ENCODE measurements at places on chromosomes 13 and 19.

DNA sequence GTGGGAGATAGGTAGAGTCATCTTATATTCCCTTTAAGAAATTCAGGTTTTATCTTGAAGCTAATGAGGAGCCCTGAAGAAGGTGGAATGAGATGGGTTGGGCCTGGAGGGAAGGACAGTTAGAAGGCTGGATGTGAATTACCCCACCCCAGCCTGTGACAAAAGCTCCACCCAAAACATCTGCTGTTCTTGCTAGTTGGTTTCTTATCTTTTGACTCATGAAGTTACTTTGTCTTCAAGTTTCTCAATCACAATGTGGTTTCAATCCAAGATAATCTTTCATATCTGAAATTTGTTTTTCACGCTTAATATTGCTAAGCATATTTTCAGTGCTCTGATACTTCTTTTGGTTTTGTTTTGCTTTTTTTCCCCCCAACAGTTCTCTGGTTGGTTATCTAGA is 38.3 kb upstream of the HMGB1 start:
- DNase-seq, result peak; percentile 47

GRCh38 chr13:39879286-39880035 is 224.0 kb downstream of the COG6 start:
- no peak for DNase-seq

DNA sequence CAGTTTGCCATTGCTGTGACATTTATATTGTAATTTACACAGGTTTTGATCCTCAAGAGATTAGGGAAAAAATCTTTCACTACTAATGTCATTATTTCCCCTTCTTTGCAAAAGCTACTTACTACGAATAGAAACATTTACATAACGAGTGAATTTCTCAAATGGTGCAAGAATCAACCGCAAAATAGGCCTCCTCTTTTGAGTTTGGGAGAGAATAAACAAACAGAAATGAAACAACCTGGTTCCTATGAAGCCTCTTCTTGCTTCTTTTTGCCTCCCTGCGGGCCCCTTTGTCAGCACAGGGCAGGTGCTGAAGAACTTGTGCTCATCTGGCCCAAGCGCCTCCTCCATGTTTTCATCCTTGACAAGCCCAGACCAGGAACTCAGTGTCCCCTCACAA is 10.1 kb upstream of the GJA3 start:
- DNase-seq, result no peak

GRCh38 chr13:113309473-113309872 is 12.4 kb downstream of the LAMP1 start:
- DNase-seq, result no peak

GRCh38 chr13:51771418-51772104 is 32.4 kb downstream of the DHRS12 start:
- DNase-seq, result no peak

GRCh38 chr13:32381539-32381938 is 46.4 kb downstream of the N4BP2L1 start:
- DNase-seq, result no peak

DNA sequence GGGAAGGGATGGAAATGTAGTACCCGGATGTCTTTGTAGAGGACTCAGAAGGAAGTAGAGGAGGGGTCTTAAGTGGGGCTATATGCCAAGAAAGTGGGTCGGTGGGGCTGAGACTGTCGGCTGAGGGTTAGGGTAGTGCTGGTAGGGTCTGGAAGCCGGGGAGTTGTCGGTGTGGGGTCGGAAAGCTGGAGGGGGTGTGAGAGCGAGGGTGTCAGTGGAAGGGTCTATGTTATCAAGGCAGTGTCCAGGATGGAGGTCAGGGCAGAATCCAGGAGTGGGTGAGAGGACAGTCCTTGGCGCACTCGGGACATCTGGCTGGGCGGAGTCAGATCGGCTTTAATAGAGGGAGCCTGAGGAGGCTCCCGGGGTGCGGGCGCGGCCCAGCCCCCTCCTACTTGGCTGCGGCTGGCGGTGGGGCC is 1.7 kb downstream of the HSPB6 start:
- DNase-seq, result no peak

DNA sequence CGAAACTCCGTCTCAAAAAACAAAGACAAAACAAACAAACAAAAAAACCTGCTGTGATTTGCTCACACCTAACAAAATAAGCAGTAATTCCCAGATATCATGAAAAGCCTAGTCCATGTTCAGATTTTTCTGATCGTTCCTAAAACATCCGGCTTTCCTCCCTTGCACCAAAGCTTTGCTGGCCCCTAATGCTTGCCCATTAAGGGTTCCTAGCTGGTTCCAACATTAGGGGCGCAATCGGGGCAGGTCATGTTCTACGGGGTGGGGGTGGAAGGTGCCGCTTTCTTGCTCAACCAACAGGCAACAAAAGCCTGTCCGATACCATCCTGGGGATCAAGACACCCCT is 25.5 kb upstream of the FXYD3 start:
- DNase-seq, result no peak

GRCh38 chr13:110398564-110399507 is 91.8 kb downstream of the COL4A2 start:
- no peak for DNase-seq

DNA sequence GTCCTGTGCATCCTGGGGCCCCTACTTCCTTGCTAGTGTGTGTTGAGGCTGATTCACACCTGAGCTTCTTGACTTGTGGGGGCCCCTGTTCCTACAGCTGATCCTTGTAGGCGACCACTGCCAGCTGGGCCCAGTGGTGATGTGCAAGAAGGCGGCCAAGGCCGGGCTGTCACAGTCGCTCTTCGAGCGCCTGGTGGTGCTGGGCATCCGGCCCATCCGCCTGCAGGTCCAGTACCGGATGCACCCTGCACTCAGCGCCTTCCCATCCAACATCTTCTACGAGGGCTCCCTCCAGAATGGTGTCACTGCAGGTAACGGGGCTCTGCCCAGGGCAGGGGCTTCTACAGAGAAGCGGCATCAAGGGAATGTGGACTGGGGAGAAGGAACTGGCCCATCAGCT is 25.5 kb downstream of the UPF1 start:
- DNase-seq, result no peak

GRCh38 chr19:47765523-47766358 is 12.8 kb upstream of the SELENOW start:
- DNase-seq, result no peak

- DNase-seq, result no peak
Measured at GRCh38 chr19:30552593-30552992, 180.4 kb downstream of the ZNF536 start.

- no peak for DNase-seq
Measured at GRCh38 chr19:46993622-46994021, 26.0 kb upstream of the NPAS1 start.

DNA sequence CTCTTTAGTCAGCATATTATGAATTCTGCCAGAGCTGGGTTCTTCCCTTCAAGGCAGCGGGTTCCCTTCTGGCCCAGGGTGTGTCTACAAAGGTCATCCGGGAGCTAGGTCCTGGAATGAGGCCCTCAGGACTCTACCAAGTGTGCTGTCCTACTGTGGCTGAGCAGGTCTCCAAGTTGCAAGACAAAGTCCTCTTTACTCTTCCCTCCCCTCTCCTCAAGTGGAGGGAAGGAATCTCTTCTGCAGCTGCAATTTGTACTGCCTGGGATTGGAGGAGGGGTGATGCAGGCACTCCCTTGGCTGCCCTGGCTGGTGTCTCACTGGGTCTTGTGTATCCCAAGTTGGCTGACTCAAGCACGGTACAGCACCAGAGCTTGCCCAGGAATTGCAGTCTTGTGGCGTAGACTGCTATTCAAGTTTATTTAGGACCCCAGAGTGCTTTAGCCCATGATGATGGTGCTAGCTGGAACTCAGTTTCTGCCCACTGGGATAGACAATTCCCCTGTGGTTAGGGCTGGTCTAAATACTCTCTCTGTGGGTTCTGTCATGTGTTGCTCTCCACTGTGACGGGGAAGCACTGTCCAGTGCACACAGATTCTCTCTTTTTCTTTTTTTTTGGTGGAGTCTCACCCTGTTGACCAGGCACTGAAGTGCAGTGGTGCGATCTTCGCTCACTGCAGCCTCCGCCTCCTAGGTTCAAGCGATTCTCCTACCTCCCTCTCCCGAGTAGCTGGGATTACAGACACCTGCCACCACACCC is 28.5 kb downstream of the RFC3 start:
- no peak for DNase-seq

DNA sequence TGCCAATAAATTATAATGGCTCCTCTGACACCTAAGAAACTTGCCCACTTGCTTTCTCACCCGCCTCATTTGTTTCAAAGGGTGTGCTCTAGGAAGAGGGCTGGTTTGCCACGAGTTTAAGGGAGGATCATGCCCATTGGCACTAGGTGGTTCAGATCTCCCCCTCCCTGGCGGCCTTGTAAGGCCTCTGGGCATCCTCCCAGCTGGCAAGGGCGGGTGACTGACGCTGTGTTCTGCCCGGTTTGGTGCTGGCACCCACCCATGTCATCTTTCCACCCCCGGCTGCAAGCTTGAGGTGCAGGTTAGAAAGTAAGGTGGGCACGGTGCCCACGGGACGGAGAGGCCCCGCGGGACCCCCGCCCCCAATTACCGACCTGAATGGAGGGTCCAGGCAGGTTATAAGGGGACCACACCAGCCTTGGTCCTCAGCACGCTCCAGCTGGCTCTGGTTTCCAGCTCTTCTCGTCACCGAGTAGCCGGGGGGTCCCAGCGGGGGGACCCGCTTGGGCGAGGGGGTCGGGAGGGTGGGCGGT is 90.4 kb downstream of the PTPRS start:
- DNase-seq, result no peak

- no peak for DNase-seq
Measured at GRCh38 chr13:80469853-80470381, 129.0 kb upstream of the SPRY2 start.

- no peak for DNase-seq
Measured at GRCh38 chr19:18802354-18802753, 11.2 kb upstream of the COMP start.

GRCh38 chr19:32342695-32343094 is 2.7 kb upstream of the ZNF507 start:
- DNase-seq, result no peak

DNA sequence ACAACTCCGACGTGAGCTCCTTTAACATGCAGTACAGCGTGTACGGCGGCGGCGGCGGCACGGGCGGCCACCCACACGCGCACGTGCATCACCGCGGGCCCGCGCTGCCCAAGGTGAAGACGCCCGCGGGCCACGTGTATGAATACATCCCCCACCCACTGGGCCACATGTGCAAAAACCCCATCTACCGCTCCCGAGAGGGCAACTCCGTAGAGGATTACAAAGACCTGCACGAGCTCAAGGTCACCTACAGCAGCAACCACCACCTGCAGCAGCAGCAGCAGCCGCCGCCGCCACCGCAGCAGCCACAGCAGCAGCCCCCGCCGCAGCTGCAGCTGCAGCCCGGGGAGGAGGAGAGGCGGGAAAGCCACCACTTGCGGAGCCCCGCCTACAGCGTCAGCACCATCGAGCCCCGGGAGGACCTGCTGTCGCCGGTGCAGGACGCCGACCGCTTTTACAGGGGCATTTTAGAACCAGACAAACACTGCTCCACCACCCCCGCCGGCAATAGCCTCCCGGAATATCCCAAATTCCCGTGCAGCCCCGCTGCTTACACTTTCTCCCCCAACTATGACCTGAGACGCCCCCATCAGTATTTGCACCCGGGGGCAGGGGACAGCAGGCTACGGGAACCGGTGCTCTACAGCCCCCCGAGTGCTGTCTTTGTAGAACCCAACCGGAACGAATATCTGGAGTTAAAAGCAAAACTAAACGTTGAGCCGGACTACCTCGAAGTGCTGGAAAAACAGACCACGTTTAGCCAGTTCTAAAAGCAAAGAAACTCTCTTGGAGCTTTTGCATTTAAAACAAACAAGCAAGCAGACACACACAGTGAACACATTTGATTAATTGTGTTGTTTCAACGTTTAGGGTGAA is 6.6 kb downstream of the SLITRK5 start:
- DNase-seq, result no peak

GRCh38 chr19:954272-954671 is 28.4 kb downstream of the ARID3A start:
- no peak for DNase-seq

DNA sequence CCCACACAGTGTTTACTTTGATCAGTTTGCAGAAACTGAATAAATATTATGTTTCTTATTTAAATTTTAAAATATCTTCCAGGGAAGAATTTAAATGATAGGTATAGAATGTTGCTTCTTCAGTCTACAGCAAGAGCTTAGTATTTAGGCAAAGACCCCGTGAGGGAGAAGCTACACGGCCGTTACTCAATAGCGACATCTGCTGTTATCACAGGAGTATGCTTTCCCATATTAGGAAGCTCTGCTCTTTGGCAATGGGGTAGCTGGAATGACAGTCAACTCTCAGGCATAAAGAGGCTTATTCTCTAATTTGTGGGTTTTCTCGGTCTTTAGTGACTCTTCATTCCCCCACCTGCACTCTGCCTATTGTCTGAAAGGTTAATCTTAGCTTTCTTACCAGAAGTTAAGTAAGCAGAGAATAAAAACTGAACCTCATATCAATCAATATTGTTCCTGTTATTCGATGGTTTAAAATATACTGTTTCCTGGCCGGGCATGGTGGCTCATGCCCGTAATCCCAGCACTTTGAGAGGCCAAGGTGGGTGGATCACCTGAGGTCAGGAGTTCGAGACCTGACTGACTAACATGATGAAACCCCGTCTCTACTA is 13.2 kb upstream of the LHFPL6 start:
- DNase-seq, result peak; percentile 27

- DNase-seq, result no peak
Measured at GRCh38 chr13:80131204-80131603, 209.7 kb downstream of the SPRY2 start.

- no peak for DNase-seq
Measured at GRCh38 chr13:88472316-88472715, 801.1 kb downstream of the SLITRK5 start.

- DNase-seq, result no peak
Measured at GRCh38 chr19:57719901-57720519, 7.4 kb downstream of the ZNF671 start.

DNA sequence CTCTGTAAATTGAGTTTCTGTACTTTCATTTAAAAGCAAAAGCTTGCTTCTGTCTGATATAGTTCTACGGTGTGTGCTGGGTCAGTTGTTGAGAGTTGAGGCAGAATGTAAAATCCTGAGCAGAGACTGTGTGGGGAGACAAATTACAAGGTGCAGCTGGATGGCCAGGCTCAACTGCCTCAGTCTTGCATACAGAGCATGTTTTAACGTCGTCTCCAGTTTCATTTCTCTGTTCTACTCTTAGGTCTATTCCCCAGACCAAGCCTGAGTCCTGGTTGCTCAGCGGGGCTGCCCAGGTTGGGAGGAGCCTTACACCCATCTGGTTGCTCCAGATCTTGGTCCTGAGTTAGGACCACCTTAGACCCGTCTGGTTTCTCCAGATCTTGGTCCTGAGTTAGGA is 54.4 kb upstream of the MEDAG start:
- peak; percentile 59 for DNase-seq

GRCh38 chr19:14370169-14370939 is 10.9 kb upstream of the ADGRE5 start:
- no peak for DNase-seq

- DNase-seq, result no peak
Measured at GRCh38 chr19:45569619-45570421, 14.8 kb downstream of the OPA3 start.

DNA sequence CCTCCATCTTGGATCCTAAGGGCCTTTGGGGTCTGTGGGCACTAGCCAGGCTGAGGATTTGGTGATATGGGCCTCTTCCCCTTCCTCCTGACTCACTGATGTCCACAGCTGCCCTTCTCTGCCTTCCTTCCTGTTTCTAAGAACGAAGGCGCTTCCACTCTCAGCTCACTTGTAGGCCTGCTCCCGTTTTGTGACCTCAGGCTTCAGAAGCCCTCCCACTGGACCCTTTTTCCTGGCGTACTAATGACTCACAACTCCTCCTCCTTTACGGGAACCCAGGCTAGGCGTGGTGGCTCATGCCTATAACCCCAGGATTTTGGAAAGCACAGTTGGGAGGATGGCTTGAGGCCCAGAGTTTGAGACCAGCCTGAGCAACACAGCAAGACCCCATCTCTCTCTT is 55.6 kb downstream of the TMED1 start:
- DNase-seq, result no peak
